ENCODE measurements at places on chromosomes 1 and 21.

DNA sequence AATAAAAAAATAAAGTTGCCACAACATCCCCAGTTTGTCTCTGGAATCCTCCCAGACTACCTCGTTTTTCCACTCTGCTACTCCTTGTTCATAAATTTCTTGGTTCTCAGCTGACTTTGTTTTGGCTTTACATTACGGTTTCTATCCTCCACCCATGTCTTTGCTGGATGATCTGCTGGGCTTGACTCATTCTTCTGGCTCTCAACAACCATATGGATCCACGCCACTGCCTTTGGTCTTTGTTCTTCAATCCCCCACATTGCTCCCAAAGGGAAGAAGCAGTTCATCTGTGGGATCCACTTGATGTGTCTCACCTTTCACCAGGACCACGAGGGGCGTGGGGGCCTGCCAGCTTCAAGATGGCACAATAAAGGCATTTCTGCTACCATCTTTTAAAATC lies 67.1 kb upstream of the NBL1 start:
- no peak for DNase-seq

DNA sequence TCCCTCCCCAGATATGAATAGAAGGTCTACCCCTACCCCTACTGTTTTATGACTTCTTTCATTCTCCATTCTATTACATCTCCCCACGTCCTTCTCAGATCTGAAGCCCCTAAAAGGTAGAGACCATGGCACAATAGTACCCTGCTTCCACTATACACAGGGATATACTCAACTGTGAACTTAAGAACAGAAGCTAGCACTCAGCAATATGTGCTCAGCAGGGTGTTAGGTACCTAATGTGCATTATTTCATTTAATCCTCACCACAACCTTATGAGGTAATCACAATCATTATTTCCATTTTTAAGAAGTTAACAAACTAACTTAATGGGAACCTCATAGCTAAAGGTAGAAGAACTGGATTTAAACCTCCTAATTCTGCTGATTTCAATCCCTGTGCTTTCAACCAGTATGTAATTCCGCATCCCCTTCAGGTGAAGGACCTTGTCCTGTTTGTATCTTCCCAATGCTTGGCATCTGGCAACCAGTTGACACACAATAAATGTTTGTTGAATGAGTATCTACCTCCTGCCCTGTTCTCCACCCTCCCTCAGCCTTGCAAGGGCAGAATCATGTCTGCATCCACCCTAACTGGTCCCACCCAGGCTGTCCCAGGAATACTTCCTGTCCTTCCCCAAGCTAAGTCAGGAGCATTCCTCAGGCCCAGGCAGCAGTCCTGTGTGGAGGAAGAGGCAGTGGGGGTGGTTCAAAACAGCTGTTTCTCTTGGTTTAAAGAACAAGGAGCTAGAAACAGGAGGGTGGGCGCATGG lies 6.5 kb downstream of the DENND2D start:
- DNase-seq, result no peak

GRCh38 chr1:95407886-95408291 lies 173.9 kb downstream of the RWDD3 start:
- DNase-seq, result no peak

DNA sequence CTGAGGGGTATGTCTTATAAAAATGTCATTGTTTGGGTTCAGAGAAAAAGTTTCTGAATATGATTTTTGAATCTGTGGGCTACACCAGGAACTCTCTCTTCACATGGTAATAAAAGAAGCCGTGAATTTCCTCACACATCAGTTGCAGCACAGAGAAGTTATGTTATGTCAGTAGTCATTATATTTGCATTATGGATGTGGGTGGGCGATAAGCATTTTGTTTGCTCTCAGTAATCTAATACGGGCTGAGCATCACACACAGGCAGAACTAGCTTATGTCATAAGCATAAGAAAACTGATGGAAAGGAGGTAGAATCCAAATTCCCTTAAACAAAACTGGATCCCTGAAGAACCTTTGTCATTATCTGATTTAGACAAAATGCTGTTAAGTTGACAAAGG lies 70.8 kb downstream of the PRDM2 start:
- DNase-seq, result no peak

DNA sequence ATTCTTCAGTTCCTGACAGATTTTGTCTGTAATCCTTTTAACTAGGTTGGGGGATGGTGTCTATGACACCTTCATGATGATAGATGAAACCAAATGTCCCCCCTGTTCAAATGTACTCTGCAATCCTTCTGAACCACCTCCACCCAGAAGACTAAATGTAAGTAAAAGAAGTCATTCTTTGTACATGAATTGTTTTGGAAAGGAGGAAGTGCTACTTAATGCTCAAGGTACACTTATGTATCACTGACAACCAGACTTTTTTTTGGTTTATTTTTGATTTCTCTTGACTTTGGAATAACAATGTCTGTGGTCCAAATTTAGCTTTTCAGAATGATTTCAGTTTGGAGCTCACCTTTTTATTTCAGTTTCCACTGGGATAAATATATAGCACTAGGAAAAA lies 2.3 kb downstream of the DYRK3 start:
- no peak for DNase-seq

- DNase-seq, result no peak
These were observed 16.6 kb upstream of the USP1 start for GRCh38 chr1:62420214-62420613.

DNA sequence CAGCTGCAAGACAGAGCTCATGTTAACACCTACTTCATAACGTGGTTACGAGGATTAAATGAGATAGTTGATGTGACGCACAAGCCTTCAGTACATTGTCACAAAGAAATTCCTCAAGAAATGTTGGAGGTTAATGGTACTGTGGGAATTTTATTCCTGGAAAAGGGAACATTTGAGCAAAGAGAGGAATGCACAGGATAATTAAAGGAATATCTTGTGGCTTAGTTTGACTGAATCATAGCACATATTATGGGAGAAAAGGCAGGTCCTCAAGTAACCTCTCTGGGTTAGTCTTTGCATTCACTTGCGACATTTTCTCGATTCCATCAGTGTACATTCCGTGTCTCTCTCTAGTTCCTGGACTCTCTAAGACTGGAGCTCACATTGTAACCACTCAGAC lies 300.2 kb upstream of the DUSP10 start:
- DNase-seq, result peak; percentile 78

GRCh38 chr1:234600418-234601281 lies 9.3 kb downstream of the IRF2BP2 start:
- DNase-seq, result no peak

DNA sequence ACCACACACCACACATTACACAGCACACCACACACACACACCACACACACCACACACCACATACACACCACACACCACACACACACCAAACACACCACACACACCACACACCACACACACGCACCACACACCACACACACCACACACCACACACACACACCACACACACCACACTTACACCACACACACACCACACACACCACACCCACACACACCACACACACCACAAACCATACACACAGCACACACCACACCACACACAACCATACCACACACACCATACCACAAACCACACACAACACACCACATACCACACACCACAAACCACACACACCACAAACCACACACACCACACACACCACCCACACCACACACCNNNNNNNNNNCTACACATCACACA lies 40.9 kb upstream of the SIK1 start:
- DNase-seq, result no peak

GRCh38 chr1:92298213-92298572 lies 594 bp downstream of the GLMN start:
- DNase-seq, result no peak

DNA sequence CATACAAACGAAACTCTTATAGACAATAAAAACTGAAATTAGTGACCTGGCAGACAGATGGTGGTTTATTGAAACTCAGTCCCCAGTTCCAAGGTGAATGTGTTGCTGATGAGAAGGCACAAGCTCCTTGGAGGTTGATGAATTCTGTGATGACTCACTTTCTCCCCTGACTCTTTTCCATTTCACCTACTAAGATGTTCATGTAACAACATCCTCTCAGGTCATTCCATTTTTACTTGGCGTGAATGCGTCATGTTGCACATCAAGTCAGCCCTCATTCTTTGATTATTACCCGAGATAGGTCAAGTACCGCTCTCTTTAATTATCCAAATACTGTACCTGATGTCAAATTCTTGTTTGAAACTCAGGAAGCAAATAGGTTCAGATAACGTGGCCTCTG lies 10.1 kb upstream of the IL10RB start:
- no peak for DNase-seq

- DNase-seq, result no peak
These were observed 93.9 kb upstream of the ZBTB18 start for GRCh38 chr1:243957141-243957540.

- DNase-seq, result no peak
These were observed 19.7 kb upstream of the KCNC4 start for GRCh38 chr1:110190282-110190929.

GRCh38 chr1:36055706-36056105 lies 28.2 kb upstream of the TEKT2 start:
- no peak for DNase-seq

GRCh38 chr1:61506944-61507500 lies 217.9 kb downstream of the TM2D1 start:
- no peak for DNase-seq

DNA sequence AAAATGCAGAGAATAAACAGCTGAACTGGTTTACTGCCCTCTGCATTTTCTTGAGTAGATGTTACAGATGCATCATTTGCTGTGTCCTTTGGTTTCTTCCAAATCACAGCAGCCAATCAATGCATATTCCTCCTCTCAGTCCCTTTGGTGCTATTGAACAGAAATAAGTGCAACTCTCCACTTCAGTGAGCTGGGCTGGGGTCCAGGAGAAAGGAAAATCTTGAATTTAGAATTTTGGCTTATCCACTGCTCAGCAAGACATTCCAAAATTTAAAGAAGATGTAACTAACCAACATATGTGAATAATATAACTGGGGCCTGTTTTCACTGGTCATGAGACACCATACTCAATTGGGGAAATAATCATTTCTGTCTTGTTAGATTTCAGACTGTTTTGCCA lies 39.2 kb downstream of the PRMT6 start:
- DNase-seq, result no peak

GRCh38 chr1:28865997-28866650 lies 48.2 kb upstream of the EPB41 start:
- no peak for DNase-seq

GRCh38 chr1:214979191-214979590 lies 103.3 kb upstream of the KCNK2 start:
- peak; percentile 56 for DNase-seq

DNA sequence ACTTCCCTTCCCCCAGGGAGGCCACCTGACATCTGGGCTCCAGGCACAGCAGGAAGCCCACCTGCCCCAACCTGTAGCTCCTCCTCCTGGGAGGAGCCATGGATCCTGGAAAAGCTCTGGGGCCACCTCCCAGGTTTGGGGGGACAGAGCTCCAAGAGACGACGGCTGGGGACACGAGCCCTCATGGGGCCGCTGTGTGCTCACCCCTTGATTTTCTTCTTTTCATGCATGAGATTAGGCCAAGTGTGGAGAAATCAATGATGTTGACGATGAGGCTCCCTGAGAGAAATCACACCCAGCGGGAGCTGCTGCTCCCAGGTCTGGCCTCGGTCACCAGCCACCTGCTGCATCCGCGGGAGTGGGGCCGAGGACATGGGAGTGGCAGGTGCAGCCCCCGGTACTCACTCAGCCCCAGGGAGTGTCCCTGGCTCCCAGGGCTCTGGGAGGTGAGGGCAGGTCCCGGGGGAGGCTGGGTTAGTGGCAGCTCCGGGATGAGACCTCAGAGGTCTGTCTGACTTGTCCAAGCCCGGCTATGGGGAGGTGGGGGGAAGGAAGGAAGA lies 8.7 kb downstream of the TNFRSF14 start:
- DNase-seq, result no peak

GRCh38 chr1:235782601-235783000 lies 84.1 kb downstream of the LYST start:
- DNase-seq, result peak; percentile 39

GRCh38 chr1:226798427-226799411 lies 59.6 kb upstream of the ITPKB start:
- no peak for DNase-seq

DNA sequence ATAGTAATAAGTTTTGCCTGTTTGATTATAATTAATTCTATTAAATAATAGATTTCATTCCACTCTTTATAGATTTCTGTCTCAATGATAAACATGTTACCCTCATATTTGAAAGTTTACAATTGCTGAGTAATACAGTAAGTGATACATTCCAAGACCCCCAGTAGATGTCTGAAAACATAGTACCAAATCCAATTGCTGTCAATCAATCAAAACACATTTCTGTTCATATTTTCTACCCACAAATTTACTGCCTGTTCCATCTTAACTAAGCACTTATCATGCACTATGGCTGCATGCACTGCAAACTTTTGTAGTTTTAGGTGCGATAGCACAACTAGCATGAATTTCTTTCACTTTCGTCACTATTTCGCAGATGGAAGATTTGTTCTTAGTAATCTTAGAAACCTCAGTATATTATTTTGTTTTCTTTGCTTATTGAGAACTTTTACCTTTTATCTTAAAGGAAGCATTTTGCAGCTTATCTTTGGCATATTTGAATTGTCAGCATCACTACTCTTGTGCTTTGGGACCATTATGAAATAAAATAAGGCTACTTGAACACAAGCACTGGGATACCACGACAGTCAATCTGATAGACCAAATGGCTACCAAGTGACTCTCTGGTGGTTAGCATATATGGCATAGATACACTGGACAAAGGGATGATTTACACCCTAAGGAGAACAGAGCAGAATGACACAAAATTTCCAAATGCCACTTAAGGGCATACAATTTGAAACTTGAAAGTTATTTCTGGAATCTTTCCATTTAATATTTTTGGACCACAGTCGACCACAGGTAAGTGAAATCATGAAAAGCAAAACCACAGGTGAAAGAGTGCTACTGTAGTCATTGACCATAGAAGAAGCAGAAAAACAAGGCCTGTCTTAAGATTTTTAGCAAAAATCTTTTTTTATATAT lies 67.6 kb downstream of the RGS13 start:
- DNase-seq, result no peak

- no peak for DNase-seq
These were observed 436.4 kb downstream of the PTBP2 start for GRCh38 chr1:97157991-97158390.

GRCh38 chr1:167501515-167502191 lies 16.7 kb downstream of the CD247 start:
- no peak for DNase-seq

DNA sequence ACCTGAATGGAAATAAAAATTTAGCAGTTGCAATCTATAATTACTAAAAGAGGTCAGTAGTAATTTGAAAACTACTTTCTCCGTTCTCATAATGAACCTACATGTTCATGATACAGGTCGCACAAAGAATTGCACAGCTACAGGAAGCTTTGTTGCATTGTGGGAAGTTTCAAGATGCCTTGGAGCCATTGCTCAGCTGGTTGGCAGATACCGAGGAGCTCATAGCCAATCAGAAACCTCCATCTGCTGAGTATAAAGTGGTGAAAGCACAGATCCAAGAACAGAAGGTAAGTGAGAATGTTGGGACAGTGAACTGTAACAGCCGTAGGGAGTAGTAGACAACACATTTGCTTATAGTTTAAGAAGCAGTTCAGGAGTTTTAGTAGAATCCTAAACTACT lies 68.8 kb upstream of the BMP8A start:
- no peak for DNase-seq

GRCh38 chr1:59150577-59151386 lies 146.1 kb upstream of the FGGY start:
- peak; percentile 99 for DNase-seq
